ENCODE measurements at places on chromosomes 7 and 10.

DNA sequence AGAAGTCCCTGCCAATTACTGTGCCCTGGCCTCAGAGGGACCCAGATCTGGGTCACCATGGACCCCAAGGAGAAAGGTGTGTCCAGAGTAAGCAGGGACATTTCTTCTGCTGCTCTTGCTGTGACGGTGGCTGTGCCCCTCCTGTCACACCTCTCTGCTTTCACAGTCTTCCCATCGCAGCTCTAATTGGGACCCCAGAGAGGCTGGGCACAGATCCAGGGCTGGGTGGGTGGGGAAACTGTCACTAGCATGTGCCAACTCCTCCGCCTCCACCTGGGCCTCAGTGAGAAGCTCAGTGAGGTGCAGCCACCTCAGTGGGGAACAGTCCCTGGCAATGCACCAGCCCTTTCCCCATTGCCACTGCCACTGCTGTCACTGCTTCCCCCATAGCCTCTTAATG, 37.3 kb upstream of the ADCYAP1R1 start:
- no peak for DNase-seq

GRCh38 chr7:498678-499641, 20.7 kb downstream of the PDGFA start:
- no peak for DNase-seq

DNA sequence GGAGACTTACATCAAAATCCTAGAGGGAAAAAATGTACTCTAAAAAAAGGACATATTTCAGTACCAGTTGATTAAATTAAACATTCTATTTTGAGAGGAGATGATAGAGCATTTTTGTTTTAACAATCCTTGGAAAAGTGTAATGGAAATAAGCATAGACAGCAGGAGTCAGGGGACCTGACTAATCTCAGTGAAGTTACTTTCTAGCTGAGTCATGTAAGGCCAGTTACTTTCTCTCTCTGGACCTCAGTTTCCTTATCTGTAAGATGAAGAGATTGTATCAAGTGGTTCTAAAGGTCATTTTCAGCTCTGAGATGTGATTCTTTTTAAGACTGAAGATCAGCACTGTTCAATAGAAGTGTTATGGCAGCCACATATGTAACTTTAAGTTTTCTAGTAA, 44.1 kb downstream of the VTI1A start:
- DNase-seq = peak; percentile 11

- DNase-seq = no peak
These were observed 547.5 kb upstream of the FOXK1 start for GRCh38 chr7:4134631-4135030.

GRCh38 chr7:193481-194251, 1.3 kb downstream of the FAM20C start:
- peak; percentile 21 for DNase-seq

GRCh38 chr7:27616914-27617548, 45.7 kb downstream of the HIBADH start:
- DNase-seq = no peak

GRCh38 chr10:8502573-8502972, 448.1 kb downstream of the GATA3 start:
- no peak for DNase-seq

DNA sequence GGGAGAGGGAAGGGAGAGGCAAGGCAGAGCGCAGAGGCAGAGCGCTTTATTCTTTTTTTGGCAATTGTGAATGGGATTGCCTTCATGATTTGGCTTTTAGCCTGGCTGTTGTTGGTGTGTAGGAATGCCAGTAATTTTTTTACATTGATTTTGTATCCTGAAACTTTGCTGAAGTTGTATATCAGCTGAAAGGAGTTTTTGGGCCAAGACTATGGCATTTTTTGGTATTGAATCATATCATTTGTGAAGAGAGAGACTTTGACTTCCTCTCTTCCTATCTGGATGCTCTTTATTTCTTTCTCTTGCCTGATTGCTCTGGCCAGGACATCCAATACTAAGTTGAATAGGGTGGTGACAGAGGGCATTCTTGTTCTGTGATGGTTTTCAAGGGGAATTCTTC, 291.3 kb downstream of the REEP3 start:
- DNase-seq = no peak

GRCh38 chr7:66597461-66597860, 31.2 kb upstream of the KCTD7 start:
- no peak for DNase-seq

- peak; percentile 100 for DNase-seq
These were observed 17.7 kb downstream of the ADAM8 start for GRCh38 chr10:133258818-133259601.

DNA sequence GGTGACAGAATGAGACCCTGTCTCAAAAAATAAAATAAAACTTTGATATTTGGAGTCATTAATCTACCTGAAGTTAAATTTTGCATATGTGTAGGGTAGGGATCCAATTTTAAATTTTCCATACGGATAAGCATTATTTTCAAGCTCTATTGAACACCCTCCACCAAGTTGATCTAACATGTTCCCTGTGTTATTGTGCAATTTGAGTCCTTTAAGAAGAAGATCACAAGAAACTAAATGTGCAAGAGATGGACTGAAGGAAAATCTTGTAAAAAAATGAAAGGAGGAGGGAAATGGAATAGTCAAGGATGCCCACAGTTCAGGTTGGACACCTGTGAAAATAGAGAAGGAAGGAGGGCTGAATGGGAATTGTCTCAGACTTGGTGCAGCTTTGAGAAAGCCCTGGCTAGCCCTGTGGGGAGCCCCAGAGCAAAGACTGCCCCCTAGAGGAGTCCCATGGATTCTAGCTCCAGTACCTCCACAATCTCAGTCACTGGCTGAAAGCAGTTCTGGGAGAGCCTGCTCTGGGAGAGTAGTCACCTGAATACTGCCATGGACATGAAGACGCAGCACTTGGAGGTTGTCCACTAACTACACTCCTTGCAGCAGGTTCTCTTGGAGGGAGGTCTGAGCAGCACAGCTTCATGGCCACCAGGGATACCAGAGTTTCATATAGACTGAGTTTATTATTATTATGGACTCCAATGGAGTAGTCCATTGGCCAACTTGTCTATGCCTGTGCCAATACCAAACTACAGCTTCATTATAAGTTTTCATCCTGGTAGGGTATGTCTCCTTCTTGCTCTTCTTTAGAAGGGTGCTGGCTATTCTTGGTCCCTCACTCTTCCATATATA, 5.7 kb upstream of the TIAL1 start:
- peak; percentile 46 for DNase-seq

DNA sequence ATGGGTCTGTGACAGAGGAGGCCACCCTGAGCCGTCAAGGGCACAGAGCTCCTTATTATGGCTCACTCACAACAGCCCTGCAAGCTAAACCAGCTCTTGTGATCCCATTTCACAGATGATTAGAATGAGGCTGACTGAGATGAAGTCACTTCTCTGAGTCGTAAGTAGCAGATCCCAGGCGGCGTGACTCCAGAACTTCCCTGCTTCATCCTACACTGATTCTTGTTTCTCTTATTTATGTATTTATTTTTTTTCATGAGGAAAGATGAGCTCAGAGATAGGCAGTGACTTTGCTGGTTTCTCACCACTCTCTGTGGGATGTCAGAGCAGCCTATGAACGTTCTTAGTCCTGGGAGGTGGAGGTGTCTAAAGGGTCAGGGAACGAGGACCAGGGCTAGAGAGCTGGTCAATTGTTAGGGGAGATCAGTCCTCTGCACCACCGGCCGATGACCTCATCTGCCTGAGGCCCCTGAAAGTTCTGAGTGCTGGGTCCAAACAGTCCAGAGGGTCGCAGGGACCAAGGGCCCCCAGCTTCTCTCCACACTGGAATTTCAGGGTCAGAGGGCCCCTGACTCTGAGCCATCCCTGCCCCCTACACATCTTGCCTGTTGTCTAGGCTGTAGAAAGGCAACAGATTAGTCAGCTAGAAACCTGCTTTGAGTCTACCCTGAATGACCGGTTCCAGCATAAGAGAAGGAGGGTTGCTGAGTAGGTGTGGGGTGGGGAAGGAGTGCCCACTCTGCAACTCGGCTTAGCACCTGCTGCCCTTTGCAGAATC, 17.9 kb downstream of the CLRN3 start:
- DNase-seq = no peak

- no peak for DNase-seq
These were observed 195.1 kb downstream of the CCSER2 start for GRCh38 chr10:84523526-84523925.

- DNase-seq = no peak
These were observed 15.9 kb downstream of the NMT2 start for GRCh38 chr10:15152556-15152955.

DNA sequence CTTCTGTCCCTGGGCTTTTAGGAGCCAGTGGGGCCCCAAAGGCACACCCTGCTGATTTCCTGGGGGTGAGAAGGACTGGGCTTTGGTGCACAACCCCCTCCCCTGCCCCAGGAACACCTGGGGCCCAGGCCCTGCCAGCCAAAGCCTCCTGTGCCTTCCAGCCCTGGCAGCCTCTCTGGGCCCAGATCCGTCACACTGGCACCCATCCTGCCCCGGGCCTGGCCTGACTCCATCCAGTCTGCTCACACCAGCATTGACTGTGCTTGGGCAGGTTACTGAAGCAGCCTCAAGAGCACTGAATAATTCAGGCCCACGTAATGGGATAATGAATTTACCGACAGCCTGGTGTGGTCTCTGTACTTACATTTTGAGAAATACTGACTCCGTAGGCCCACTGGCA, 12.0 kb upstream of the COMTD1 start:
- DNase-seq = no peak

DNA sequence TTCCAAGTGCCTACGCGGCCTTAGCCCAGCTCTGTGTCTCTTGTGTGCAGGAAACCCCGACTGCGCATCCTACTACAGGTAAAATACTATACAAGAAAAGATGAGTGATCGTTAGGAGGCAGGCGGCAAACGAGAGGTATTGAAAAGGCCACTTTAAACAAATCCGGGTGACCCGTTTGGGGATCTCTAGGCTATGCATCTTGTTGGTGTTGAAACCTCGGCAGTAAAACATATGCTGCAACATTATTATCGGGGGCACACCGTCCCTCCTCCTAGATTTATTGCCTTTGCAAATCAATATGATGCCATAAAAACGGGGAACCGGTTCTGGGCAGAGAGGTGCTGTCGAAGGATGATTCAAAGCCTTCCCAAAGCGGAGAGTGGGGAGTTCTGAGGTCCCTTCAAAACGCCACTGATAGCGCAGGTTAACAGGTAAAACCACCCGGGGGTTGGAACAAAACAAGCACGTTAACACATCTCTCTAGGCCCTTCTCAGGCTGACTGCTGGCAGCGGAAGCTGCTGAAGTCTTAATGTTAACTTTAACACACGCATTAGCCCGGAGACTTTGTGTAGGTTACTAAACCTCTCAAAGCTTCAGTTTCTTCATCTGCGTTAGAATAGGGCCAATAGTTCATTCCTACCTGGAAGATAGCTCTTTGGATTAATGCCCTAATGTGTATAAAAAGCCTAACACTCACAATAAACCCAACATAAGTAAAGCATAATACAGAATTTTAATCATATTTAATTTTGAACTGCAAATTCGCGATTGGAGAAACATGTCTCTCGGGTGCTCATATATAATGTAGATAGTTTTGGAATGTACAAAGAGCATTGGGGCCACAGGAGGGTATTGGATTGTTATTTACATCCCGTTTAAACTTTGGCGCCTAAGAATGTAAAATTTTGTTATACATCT, 2.6 kb upstream of the TBX20 start:
- no peak for DNase-seq

DNA sequence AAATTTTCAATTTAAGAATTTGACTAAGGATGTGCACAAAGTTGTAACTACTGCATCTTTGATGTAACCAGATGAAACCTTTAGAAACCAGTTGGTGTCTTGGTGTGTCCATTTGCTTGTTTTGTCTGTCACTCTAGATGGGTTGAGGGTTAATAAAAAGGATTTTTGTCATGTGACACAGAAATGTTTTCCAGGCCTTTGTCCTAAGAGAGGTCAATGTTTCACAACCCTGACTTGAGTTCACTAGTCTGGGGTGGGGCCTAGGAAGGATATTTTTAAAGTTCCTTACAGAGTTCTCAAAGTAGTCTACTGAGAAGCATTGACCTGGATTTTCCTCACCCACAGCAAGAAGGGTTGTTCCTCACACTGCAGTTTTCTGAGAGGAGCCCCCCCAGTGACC, 90.3 kb downstream of the HERPUD2 start:
- DNase-seq = no peak

DNA sequence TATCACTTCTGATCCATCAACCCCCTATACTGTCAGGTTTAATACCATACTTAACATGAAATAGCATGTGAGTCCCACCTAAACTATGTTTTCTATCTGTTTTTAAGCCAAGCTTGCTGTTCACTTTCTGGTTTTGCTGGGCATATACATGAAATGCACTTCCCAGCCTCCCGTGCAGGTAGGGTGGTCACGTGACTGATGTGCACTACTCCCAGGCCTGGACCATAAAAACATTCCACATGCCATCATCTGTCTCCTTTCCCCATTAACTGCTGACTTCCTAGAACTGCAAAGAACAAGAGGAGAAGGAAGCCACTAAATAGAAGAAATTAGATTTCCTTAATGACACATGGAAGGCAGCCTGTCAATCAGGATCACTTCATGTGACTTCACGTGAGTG, 40.1 kb upstream of the CALD1 start:
- DNase-seq = no peak

DNA sequence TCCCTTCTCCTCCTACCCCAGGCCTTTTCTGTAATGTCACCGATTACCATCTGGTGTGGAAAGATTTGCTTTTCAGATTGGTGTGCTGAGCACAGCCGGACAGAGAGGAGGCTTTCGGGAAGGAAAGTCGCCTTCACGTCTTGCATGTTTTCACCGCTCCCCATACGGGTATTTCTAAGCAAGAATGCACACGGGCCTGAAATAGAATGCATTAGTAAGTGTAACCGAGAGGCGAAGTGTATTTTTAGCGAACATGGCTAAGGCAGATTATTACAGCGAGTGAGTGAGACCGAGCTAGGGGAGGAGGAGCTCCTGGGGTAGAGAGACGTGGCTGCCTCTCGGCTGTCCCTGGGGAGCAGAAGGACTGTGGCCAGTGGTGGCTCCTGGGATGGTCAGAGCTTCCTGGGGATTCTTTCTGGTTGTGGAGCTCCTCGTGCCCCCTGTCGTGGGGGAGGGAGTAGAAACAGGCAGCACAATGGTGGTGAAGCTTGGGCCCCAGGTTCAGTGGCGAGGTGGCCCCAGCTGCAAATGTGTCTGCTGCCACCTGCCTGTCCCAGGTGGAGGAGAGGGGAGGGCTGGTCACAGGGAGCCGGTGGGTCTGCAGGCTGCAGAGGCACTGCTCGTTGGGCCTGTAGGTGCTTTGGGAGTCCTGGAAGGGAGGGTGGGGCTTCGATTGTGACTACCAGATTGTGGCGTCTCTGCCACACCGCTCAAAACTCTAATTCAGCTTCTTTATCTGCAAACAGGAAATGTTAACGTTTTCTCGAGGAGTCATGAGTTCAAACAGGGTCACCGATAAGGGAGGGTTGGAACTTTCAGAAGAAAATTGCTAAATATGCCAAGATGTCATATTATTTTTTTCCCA, 135.8 kb downstream of the CAMK1D start:
- DNase-seq = peak; percentile 4

- peak; percentile 22 for DNase-seq
These were observed 173.5 kb downstream of the KCNMA1 start for GRCh38 chr10:77463967-77464745.

DNA sequence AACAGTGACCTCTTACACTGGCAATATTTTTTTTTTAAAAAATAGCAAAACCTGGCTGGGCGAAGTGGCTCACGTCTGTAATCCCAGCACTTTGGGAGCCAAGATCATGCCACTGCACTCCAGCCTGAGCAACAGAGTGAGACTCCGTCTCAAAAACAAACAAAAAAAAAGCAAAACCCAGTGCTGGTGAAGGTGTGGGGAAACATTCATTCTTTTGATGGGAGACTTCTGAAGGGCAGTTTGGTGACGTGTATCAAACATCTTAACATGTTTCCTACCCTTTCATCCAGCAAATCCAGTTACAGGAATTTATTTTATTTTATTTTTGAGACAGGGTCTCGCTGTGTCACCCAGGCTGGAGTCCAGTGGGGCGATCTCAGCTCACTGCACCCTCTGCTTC, 58.0 kb downstream of the CHST3 start:
- no peak for DNase-seq

Measured in EL (cell line).